ENCODE measurements at places on chromosomes 2 and 18.

GRCh38 chr2:231900972-231901371 lies 25.2 kb downstream of the NPPC start:
- DNase-seq, result no peak

DNA sequence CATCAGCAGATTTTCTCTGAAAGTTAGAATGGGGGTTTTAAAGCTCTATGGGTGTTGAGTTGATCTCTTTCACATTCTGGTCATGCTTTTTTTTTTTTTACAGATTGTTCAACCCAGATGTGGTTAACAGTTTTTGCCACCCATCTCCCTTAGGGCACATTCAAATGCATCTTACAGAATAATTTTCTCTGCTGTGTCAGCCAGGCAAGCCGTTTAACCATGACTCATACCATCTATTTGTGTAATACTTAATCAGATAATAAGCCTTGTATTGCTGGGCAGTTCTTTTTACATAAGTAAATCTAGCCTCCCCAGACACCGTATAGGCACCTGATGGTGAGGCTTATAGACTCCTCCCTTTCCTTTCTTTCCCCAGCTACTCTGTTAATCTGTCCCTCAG lies 62.0 kb downstream of the TGIF1 start:
- no peak for DNase-seq

DNA sequence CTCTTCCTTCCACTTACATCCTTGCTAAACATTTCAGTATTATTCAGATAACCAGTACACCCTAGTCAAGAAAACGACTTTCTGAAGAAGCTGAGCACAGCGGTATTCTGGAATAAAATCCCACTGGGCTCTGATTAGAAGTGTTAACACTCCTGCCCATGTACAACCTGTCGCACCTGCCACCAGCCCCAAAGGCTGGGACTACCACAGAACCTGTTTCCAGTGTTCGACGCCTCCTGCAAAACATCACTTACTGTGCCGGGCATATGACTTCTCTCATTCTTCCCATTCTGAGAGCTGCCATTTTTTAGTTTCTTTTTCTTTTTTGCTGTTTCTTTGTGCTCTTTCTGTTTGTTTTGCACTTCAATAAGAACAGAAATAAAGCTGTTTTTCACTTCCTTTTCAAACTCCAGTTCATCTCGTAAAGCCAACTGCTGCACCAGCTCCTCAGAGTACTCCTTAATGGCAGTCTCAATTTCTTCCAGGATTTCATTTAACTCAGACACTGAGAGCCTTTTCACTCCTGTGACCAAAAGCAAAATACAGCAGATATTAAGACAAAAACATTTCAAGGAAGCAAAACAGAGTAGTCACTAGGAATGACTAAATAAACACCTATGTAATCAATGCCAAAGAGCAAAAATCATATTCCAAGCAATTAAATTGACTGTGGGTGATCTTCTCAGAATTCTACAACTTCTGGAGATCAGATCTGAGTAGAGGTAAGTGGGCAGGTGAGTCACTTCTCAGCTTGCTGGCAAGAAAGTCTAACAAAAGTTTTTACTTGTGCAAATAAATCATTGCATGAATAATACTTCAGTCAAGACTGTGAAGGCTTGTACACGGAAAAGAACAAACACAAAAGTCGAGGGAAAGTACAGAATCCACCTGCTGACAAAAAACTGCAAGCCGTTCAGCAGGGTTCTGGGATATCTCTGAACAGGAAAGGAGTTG lies 19.3 kb downstream of the FEZ2 start:
- DNase-seq, result no peak

DNA sequence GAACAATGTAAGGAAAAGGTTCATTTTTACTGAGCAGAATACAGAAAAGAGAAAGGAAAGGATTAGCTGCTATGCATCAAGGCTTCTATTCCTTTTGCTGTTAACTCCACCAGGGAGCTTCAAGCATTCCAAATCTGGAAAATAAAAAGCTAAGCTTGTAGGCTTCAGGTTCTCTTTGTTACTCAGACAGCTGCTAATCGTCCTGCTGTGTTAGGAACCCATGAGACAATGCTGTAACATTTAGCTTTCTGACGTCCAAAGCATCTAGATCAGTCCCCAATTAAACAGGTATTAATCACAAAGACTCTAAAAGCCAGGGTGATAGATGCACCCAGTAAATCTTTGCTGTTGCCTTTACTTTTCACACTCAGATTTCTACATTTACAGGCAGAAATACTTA lies 103.8 kb downstream of the EPHA4 start:
- DNase-seq, result no peak

DNA sequence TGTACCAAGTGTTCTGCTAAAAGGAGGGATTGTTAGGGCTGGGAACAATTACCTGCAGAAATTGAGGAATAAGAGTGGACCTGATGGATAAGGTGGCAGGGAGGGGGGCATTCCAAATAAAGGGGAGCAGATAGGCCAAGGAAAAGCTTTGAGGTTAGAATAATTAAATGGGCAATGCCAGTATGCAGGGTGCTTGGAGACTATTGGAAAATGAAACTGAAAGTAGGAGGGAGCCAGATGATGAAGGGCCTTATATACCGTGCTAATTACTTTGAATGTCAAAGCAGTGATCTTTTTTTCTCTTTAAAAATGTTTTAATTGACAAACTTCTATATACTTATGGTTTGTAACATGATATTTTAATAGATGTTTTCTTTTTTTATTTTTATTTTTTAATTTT lies 42.9 kb downstream of the MMADHC start:
- no peak for DNase-seq

Measured in COR-L47 (cell line).